Fibroblast of skin of back (primary cell): ENCODE measurements at places on chromosomes 7 and 10.

DNA sequence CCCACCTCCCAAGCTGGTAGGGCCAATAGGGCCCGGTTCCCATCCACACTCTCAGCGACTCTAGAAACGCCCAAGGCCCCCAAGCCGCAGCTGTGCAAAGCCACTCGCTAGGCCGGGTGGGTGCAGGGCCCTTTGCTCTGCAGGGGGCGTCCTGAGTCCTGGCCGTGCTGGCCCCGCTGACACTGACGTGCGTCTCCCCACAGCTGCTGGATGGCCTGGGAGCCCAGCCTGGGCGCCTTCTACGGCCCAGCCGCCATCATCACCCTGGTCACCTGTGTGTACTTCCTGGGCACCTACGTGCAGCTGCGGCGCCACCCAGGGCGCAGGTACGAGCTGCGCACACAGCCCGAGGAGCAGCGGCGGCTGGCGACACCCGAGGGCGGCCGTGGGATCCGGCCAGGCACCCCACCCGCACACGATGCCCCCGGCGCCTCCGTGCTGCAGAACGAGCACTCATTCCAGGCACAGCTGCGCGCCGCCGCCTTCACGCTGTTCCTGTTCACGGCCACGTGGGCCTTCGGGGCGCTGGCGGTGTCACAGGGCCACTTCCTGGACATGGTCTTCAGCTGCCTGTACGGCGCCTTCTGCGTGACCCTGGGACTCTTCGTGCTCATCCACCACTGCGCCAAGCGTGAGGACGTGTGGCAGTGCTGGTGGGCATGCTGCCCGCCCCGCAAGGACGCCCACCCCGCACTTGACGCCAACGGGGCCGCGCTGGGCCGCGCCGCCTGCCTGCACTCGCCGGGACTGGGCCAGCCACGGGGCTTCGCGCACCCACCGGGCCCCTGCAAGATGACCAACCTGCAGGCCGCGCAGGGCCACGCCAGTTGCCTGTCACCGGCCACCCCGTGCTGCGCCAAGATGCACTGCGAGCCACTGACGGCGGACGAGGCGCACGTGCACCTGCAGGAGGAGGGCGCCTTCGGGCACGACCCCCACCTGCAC is 31.6 kb upstream of the KNDC1 start:
- no peak for DNase-seq

GRCh38 chr7:147062897-147063296 is 946.3 kb downstream of the CNTNAP2 start:
- no peak for DNase-seq

DNA sequence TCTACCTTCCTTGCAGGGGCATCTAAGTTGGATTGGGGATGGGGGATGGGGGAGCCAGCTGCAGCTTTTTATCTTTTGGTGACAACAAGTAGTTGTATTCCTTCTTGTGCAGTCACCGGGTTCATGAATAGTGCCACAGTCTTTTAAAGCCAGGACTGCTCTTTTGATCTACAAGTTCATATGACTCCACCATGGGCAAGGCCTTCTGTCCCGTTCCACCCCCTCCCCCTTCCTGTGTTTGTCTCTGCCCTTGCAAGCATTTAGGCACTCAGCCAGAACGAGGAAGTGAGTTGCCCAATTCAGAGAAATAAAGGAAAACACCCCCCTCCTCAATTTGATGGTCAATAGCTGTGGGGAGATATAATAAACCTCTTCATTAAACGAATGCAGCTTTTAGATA is 44.8 kb upstream of the EGR2 start:
- no peak for DNase-seq

GRCh38 chr10:32970910-32971309 is 12.9 kb upstream of the ITGB1 start:
- no peak for DNase-seq

DNA sequence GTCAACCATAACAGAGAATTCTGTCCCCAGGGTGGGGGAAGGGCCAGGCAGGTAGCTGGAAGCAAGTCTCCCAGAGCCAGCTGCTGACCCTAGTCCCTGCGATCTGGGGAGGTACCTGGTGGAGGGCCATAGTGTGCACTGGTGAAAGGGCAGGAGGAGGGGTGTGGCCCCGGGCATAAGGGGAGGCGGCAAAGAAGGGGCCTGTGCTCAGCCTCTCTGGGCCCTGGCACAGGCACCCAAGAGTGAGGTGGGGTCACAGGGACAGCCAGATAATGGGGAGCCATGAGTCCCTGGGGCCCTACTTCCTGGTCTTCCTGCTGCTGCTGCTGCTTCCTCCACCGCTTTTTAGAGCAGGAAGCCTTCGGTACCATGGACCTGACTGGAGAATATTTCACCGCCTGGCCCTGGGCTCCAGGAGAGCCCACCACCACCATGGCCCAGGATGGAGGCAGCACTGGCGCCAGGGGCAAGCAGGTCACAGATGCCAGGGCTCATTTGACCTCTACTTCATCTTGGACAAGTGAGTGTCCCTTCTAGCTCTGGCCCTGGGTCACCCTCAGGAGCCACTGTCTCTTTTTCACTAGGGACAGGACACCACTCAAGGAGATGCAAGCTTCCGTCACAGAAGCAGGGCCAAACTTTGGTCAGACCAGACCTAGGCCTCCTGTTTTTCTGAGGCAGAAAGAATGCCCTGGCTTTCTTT is at the start of gene ANTXRL:
TSS of gene ANTXRL (plus strand) at position 7 of the 703 bp plus-strand sequence. CDS start at position 273, 266 bp downstream.
- DNase-seq = no peak

DNA sequence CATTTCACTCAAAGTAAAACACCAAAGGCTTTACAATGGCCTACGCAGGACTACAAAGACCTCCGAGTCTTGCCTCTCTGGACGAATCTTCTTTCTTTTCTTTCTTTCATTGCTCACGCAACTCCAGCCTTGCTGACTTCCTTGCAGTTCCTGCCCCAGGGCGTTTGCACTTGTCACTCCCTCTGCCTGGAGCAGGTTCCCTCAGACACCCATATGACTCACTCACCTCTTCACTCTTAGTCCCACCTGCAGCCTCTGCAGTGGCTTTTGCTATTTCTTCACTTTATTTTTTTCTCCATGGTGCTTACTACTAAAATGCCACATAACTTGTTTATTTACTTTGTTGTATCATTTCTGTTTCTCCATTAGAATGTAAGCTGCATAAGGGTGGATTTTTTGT is 33.1 kb downstream of the GHRHR start:
- DNase-seq = no peak
